Pulmonary artery endothelial cell (primary cell): ENCODE measurements at places on chromosomes 1 and 21. TPM values are rescaled to one million over a fixed set of nuclear protein-coding genes. Genes with fewer than 3 reads are reported as not detected.

TSPEAR gene
- total RNA-seq: not detected in 2 replicates

DNA sequence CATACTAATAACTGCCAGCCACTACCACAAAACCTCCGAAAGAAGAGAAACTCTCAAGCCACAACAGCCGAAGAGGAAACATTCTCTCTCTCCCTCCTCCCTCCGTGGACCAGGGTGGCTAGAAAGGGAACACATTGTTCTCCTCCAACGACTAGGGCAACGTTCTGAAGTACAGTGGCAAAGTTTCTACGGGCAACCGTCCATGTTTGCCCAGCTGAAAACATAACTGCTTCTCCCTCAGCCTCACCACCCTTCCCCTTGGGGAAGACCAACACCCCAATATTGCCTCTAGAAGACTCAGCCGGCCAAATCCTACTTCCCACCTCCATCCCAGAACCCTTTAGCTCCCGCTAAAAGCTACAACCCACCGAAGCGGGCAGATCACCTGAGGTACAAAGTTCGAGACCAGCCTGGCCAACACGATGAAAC lies 2.0 kb downstream of the GLUL start:
- DNase-seq: no peak

- no peak for DNase-seq
Measured at GRCh38 chr21:37619464-37619974, 252.9 kb downstream of the DYRK1A start.

TRIM62 gene
- total RNA-seq: 1.1 and 1.5 TPM in 2 replicates

- DNase-seq: no peak
Measured at GRCh38 chr1:43835082-43836021, 98.2 kb upstream of the ARTN start.
